ENCODE measurements at places on chromosomes 3 and 15.

DNA sequence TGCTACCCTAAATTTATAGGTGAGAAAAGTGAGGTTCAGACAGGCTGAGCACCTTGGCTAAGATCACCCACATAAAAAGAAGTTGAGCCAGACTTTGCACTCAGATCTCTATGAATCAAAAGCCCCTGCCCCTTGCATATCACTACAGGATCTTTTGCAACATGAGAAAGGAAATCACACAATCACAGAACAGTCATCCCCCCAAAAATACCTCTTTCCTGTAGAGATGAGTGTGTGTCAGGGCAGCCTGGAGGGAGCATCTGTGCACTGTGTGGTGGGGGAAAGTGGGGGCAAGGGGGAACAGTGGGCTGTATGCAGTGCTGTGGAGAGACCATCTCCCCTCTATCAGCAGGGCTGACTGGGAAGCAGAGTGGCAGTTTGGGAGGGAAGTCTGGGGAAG, 46.6 kb downstream of the EPHB3 start:
- no peak for DNase-seq

- DNase-seq = no peak
These were observed 60.5 kb upstream of the TFRC start for GRCh38 chr3:196142202-196142956.

GRCh38 chr3:67781218-67781617, 126.8 kb upstream of the SUCLG2 start:
- DNase-seq = no peak

DNA sequence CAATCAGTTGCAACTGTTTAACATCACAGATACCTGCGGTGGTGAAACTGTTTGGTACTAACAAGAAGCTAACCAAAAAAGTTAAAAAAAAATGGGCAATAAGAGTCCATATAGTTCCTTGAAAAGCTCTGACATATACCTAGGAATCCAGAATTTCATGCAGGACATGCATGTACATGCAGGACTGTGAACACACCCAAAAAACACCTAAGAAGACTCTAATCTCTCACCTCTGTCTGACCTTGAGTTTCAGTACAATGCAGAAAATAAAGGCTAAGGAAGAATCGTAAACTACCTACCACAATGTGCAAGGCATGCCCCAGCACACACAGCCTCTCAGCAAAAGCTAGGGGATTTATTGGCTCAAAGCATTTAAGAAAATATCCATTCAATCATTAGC, 110.7 kb upstream of the GOLGA8J start:
- no peak for DNase-seq

- no peak for DNase-seq
These were observed 81.1 kb upstream of the SLC4A7 start for GRCh38 chr3:27565201-27565852.

DNA sequence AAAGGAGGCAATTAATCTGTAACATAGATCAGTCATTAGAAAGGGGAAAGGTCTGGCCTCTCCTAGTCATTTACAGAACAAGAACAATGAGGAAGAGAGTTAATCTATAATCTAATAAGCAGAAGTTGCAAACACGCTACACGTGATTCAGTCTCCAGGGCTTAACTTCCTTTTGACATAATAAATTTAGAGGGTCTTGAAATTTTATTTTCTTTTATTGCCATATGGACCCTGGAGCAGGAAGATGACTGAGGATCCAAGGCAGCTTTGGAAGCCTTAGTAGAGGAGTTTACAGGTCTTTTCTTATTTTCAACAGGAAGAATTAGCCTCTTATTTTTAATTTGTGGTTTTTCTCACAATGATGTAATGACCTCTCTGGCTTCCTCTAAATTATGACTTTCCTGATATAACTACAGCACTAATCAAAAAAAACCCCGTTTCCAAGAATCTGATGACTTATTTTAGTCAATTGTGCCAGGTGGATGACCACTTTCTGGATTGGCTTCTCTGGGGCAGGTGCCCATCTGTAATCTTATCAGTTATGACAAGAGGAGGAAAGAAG, 32.2 kb downstream of the ADGRG7 start:
- no peak for DNase-seq
